ENCODE measurements at places on chromosomes 2 and 18.

GRCh38 chr2:3489764-3490115 is 29.6 kb downstream of the ADI1 start:
- H3K36me3 ChIP-seq: no peaks in the 10 kb centered on the region
- no peak overlapping the region for H3K4me3 ChIP-seq
- no peak for DNase-seq
- no peaks in the 10 kb centered on the region for H3K27me3 ChIP-seq

DNA sequence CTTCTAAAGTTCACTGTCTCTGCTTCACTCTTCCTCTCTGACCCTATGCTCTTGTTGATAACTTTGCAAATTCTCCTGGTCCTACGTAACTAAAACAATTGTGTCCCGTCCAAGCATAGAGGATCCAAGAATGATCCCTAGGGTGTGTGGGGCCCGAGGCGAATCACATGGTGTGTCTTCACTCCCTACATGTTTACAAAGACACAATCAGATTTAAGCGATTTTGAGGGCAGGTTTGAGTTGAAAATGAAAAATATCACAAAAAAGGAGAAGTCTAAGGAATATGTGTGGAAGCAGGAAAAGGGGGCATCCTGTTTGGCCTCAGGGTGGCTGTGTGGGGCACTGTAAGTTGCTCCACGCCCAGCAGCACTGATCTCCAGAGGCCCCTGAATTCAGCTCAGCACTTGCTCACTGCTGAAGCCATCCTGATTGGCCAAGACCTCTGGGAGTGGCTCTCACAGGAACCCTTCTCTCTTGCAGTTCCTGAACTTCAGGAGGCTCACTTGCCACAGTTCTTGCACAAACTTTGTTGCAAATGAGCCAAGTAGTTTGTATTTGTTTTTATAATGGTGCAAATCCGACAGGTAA is 363.6 kb downstream of the ZNF521 start:
- no peaks in the 10 kb centered on the region for H3K27me3 ChIP-seq
- DNase-seq: no peak
- H3K4me3 ChIP-seq: no peak overlapping the region
- no peak overlapping the region for H3K27ac ChIP-seq
- no peaks in the 10 kb centered on the region for H3K36me3 ChIP-seq

DNA sequence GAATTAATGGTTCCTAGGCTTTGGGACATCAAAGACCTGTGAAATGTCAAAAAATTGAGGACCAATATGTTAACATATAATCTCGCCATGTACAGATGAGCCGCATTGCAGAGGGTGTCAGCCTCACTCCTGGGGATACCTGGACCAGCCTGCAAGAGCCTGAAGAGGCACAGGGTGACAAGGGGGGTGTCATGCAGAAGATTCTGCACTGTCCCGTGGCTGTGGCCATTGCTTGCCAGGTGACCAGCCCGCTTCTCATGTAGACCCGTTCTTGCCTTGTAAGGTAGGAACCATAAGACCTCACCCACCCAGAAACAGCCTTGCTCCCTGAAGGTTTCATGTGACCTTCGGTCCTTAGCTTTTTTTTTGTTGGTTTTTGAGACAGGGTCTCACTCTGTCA is 37.5 kb downstream of the TMEM37 start:
- DNase-seq: no peak
- no peak overlapping the region for H3K27ac ChIP-seq
- H3K27me3 ChIP-seq: no peaks in the 10 kb centered on the region
- H3K4me1 ChIP-seq: no peaks in the 10 kb centered on the region

DNA sequence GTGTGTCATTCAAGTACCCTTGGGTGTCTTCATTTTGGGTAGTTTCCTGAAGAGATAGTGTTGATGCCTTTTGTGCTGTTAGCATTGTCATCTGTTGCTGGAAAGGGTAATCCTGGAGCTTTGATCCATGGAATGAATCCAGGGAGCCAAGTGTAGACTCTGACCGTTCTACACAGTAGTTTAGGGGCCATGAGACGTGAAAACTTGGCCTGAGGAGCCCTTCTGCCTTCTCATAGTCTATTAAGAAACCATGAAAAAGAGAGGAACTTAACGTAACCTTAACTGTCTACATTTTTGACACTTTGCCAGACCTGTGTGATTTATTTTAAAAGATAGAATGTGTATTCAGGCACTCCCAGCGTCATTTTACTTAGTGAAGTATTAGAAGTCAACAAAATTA is 194.0 kb downstream of the BABAM2 start:
- H3K4me3 ChIP-seq: no peak overlapping the region
- no peak overlapping the region for H3K27ac ChIP-seq
- H3K4me1 ChIP-seq: peaks cover 7% of the 10 kb centered on the region
- no peaks in the 10 kb centered on the region for H3K27me3 ChIP-seq

DNA sequence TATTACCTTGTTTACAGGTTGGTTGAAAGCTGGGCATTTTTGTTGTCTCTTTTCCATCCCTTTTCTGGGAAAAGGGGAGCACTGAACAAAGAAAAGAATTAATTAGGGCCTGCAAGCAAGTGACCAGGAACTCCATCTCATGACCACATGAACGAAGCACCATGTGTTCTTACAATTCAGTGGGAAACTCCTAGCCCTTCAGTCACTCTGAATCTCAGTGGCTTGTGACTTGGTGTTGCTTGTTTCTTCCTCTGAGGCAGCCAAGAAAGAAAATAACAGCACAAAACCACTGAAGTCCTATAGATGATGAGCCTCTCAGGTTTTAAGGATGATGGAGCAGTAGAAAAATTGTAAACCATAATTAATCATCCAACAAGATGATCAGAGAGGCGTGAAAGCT is 129.1 kb upstream of the CAB39 start:
- H3K4me3 ChIP-seq: no peak overlapping the region
- DNase-seq: no peak
- H3K27me3 ChIP-seq: no peaks in the 10 kb centered on the region
- H3K4me1 ChIP-seq: no peaks in the 10 kb centered on the region

DNA sequence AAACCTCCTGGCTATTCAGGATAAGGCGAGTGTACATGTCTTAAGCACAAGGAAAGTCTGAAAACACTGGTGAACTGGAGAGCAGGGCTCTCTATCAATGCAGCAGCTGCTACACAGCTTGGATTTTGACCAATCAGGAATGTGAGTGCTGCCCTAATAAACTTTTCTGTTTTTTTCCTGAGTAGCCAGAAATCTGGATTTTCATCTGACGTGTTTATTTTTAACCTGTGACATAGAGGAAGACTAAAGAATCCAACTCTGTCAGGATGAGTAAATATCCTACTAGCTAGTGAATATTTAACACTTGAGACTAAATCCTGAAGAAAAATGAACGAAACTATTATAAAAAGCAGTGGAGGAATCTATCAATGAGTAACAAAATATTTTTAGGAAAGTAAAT is 1638.9 kb downstream of the LRP1B start:
- no peak overlapping the region for H3K27ac ChIP-seq
- no peaks in the 10 kb centered on the region for H3K27me3 ChIP-seq
- no peaks in the 10 kb centered on the region for H3K4me1 ChIP-seq
- H3K4me3 ChIP-seq: no peak overlapping the region
- DNase-seq: no peak

DNA sequence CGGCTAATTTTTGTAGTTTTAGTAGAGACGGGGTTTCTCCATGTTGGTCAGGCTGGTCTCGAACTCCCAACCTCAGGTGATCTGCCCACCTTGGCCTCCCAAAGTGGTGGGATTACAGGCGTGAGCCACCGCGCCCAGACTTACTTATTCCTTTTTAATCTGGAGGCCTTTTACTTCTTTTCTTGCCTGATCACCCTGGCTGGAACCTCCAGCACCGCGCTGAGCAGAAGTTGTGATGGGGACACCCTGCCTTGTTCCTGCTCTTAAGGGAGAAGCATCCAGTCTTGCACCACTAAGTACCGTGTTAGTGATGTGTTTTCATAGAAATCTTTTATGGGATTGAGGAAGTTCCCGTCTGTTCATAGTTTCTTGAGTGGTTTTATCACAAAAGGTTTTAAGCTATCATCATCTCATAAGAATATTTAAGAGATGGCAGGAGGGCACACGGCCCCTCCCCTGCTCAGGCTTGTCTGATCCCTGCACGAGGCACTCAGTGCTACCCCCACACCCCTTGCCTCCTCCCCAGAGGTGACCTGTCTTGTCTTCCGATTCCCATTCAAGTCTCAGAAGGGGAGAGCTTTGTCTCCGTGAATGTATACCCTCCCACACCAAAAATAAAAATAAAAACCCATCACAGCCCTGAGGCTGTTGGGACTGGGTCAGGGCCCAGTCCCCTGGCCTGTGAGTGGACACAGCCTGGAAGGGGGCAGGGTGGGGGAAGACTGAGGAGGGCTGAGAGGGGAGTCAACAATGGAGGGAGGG is 65.3 kb upstream of the SMAD7 start:
- no peaks in the 10 kb centered on the region for H3K27me3 ChIP-seq
- no peak overlapping the region for H3K27ac ChIP-seq
- no peak for DNase-seq
- no peaks in the 10 kb centered on the region for H3K4me1 ChIP-seq
- no peaks in the 10 kb centered on the region for H3K36me3 ChIP-seq

DNA sequence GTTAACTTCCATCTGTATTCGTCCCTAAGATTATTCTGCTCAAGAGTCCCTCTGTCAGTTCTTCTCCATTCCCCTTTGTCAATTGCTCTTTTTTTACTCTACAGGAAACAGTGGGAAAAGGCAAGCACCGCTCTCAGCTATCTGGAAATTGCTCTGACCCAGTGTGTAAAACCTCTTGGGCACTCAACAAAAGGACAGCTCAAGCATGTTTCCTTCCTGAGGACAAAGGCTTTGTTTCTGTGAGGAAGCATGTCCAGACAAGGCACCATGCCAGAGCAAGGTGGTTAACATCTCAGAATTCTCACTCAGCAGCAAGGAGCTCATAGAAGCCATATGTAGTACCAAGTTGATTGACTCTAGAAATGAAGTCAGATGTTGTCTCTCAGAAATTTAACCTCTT is 735.6 kb downstream of the TSN start:
- no peaks in the 10 kb centered on the region for H3K36me3 ChIP-seq
- H3K27me3 ChIP-seq: no peaks in the 10 kb centered on the region
- no peak for DNase-seq
- no peak overlapping the region for H3K27ac ChIP-seq
- H3K4me3 ChIP-seq: no peak overlapping the region
- no peaks in the 10 kb centered on the region for H3K4me1 ChIP-seq

DNA sequence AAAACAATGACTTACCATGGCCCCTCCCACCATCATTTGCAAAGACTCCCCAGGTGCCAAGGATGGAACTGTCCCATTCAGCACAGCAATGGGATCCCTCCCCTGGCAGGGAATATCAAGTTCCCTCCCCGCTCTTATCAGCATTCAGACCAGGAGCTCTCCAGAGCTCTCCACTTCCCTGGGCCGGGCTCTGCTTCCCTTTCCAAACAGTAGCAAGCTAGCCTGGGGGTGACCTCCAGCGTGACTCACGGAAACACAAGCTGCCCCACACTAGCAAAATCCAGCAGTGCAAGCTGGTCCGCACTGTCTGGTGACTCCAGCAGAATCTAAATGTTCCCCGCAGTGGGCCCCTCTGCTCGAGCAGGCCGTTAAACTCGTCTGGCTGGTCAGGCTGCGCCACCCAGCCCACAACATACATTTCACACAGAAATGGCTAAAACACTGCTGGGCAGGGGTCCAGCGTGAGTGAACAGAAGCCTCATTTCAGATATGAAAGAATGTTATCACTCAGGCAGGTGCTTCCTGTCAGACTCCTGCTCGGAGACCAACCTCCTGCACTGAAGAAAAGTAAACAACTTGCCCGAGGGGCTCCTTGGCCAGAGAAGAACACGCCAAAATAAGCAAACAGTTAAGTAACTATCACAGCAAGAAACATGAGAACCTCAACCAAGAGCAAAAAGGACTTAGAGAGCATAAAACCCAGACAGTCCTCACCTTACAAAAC is 33.9 kb downstream of the STAT1 start:
- H3K4me3 ChIP-seq: no peak overlapping the region
- peaks cover 13% of the 10 kb centered on the region for H3K36me3 ChIP-seq
- DNase-seq: peak; percentile 50

- H3K27ac ChIP-seq: no peak overlapping the region
- DNase-seq: no peak
- H3K36me3 ChIP-seq: no peaks in the 10 kb centered on the region
- no peak overlapping the region for H3K4me3 ChIP-seq
- H3K27me3 ChIP-seq: no peaks in the 10 kb centered on the region
- H3K4me1 ChIP-seq: no peaks in the 10 kb centered on the region
Measured at GRCh38 chr2:237341872-237342271, 72.1 kb downstream of the COL6A3 start.

DNA sequence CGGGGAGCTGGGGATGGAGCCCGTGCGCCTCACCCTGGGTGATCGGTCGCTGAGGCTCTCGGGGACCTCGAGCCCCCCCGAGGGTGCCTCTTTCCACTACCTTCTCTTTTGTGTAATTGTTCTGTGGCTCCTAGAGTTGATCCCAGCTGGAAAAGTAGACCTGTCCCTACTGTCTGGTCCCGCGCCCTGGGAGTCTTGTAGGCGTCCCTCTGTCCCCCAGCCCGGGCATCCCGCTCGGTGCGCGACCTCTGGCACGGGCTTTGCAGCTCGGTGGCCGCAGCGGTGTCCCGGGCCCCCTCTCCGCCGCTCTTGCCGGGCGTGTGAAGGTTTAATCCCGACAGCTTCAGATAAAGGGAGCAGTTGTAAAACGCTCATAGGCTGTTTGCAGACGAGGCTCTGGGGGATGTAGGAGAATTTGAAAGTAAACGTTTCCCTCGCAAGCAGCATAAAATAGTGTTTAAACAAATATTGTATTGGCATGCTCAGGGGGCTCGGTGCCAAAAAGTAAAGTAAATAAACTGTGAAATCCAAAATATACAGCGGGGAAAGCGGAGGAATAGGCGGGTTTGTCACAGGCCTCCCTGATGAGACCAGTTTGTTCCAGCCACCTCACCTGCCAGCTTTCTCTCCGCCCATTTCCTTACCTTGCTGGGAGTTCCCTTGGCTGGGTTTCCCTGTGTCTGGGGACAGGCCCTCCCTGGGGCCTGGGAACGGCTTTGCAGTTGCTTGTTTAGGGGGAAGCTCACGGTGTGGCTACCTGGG is 1.9 kb downstream of the GLI2 start:
- peak; percentile 83 for DNase-seq
- no peaks in the 10 kb centered on the region for H3K36me3 ChIP-seq
- H3K4me3 ChIP-seq: peak overlapping the region; percentile 48
- H3K27me3 ChIP-seq: no peaks in the 10 kb centered on the region

- DNase-seq: no peak
- no peaks in the 10 kb centered on the region for H3K4me1 ChIP-seq
- no peak overlapping the region for H3K4me3 ChIP-seq
- H3K27ac ChIP-seq: no peak overlapping the region
- no peaks in the 10 kb centered on the region for H3K27me3 ChIP-seq
Measured at GRCh38 chr2:179518830-179519229, 254.2 kb upstream of the SESTD1 start.

GRCh38 chr2:19158896-19159295 is 199.5 kb downstream of the OSR1 start:
- H3K27me3 ChIP-seq: no peaks in the 10 kb centered on the region
- no peak overlapping the region for H3K27ac ChIP-seq
- no peak for DNase-seq
- H3K36me3 ChIP-seq: no peaks in the 10 kb centered on the region
- no peak overlapping the region for H3K4me3 ChIP-seq

Data from prostate gland (tissue), 2 donors.